ENCODE measurements at places on chromosomes 5 and 9.
A peak's percentile ranks its signal among the peaks of the same experiment; 100 is the strongest.

GRCh38 chr9:76717613-76718012 is 46.6 kb upstream of the PCA3 start:
- DNase-seq, result no peak

GRCh38 chr5:179265514-179266290 is 79.6 kb downstream of the ADAMTS2 start:
- DNase-seq, result peak; percentile 32

DNA sequence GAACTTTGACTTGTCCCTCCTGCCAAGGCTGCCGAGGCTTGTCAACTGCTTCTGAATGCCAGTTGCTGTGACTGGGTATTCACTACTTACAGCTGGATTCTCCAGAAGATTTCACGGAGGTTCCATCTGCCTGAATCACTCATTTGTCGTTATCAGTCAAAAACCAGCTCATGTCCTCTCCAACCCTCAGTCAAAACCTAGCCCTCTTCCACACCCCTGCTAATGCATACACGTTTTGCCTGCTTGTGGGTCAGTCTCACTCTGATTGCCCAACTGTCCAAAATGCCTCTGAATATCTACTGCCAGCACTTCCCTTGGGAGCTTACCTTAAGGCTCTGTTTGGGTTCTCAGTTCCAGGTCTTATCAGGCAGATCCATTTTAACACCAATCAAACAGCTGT is 238.6 kb upstream of the TMEM161B start:
- DNase-seq, result no peak

GRCh38 chr5:10581867-10582511 is 18.1 kb downstream of the ANKRD33B start:
- no peak for DNase-seq

- no peak for DNase-seq
These were observed 14.9 kb downstream of the SPAAR start for GRCh38 chr9:35923927-35924763.

- DNase-seq, result no peak
These were observed 1051.5 kb upstream of the C9orf72 start for GRCh38 chr9:28624771-28625170.
